ENCODE measurements at places on chromosomes 6 and 20.

- no peak for DNase-seq
Observed at GRCh38 chr6:161143663-161144430, 130.0 kb downstream of the AGPAT4 start.

- DNase-seq: no peak
Observed at GRCh38 chr6:11172501-11173327, 59.8 kb downstream of the NEDD9 start.

DNA sequence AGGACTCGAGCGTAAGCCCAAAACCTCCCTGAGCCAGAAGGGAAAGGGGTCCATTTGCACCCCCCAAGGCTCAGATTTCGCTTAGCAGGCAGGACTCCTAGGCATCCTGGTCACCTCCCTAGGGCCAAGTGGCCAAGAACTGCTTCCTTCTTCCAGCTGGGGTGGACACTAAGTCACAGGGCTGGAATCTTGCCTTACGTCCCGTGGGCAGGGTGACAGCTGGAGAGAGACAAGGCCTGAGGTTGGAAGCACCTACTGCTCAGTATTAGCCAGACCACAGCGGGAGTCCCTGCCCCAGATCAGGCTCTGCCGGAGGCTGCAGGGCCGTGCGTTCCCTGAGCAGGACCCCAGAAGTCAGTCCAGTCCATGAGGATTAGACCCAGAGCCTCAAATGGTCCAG is 19.7 kb downstream of the LAMA5 start:
- DNase-seq: no peak

DNA sequence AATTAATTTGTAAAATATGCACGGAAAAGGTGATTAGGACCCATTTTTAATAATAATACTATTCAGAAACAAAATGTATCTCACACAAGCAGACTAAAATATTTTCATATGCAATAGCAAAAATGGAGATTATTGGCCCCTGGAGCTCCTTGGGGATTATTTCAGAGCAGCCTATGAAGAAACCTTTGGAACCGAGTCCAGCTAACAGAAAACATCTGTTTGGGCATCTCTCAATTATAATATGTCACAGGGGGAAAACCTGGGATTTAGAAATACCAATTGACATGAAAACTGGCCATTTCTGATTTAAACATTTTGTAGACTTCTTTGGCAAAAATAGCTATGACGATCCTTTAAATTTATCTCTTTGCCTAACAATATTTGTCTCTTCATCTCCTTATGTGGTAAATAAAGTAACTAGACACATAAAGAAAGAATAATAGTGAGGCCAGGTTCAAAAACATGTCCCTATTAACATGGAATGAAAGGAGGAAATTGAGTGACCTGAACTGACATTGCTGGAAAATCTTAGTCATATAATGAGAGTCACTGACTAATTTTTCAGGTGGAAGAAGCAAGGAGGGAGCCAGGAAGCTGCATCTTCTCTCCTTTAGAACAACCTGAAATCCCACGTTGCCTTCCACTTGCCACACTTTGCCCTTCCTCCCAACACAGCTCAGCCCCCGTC is 199.0 kb downstream of the SOD2 start:
- DNase-seq: no peak

GRCh38 chr6:53112871-53113270 is 35.8 kb downstream of the GCM1 start:
- peak; percentile 99 for DNase-seq

- no peak for DNase-seq
Observed at GRCh38 chr6:24931296-24931695, 4.5 kb downstream of the RIPOR2 start.

DNA sequence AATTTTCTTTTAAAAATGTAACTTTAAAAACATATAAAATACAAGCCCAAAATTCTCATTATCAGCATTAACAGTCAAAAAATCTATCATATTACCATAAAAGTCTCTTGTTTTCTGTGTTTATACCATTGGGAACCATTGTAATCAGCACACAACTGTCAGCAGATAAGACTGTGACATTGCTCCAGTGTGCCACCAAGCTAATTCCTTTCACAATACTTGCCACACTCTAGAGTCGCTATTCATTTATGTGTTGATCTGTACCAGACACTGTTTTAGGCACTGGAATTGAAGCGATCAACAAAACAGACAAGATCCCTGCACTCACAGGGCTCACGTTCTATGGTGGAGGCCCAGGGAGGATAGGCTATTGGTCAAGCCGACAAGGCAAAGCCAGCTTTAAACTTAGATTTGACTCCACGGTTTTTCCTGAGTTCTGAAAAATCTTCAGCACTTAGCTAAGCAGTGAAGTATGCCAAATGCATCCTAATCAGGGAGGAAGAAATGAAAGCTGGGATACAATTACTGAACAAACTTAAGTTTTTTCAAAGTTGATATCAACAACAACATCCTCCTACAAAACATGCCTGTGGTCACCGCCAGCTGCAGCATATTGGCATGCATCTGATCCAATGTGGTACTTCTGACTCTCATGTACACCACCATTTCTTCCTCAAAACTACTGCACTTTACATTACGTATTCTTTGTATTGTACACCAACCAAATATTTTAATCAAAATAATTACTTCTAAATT is 60.5 kb downstream of the GMDS start:
- DNase-seq: no peak

GRCh38 chr20:4961746-4962145 is 39.6 kb downstream of the SLC23A2 start:
- DNase-seq: no peak

GRCh38 chr6:47254906-47255305 is 54.8 kb downstream of the TNFRSF21 start:
- DNase-seq: no peak

DNA sequence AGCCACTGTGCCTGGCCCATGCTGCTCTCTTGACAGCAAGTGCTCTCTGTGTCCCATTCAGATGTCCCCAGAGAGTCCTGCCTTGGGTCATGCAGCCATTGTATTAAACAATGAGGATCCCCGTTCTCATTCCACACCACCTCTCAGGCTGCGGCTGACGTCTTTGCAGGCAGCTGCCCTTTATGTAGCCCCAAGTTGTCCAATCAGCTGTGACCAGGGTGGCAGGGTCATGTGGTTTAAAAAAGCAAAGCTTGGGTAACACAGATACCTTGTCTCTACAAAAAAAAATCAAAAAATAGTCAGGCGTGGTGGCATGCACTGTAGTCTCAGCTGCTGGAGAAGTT is 13.2 kb downstream of the GCNT2 start:
- DNase-seq: no peak

DNA sequence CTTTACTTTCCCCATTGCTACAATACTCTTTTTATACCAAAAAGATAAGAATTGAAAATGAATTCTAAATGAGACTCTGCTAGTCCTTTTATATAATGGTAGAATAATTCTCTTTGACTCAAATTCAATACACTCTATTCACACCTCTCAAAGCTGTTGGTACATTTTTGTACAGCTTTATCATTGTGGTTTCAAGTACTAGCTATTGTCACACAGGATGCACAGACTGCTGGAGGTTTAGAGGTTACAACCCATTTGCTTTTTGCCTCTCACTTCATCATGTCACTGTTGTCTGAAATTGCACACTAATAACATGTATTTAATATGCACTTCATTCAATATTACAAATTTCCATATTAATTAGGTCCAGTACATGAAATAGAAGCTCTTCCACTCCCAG is 442.2 kb upstream of the ARID1B start:
- no peak for DNase-seq

- DNase-seq: no peak
Observed at GRCh38 chr20:47479506-47479905, 22.2 kb upstream of the NCOA3 start.

- DNase-seq: no peak
Observed at GRCh38 chr6:73743556-73743955, 47.6 kb downstream of the CD109 start.

- DNase-seq: no peak
Observed at GRCh38 chr6:125183391-125183790, 29.8 kb downstream of the TPD52L1 start.

- DNase-seq: no peak
Observed at GRCh38 chr20:32559753-32560380, 25.3 kb downstream of the NOL4L start.

DNA sequence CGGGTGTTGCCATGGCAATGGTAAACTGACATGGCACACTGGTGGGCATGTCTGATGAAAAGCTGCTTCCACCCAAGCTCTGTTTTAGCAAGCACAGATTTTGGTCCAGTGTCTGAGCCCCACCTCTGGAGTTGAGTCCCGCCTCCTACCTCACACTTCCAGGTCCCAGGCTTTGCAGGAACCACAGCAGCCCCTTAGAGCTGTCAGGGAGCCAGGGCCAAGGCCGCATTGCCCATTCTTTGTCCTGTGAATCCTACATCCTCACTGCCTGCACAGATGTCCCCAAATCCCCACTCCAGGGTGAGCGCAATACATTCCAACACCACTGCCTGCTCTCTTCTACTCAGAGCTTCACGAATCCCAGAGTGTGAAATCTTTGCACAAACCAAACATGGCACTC is 292.2 kb downstream of the PREX1 start:
- DNase-seq: no peak

- no peak for DNase-seq
Observed at GRCh38 chr6:125959041-125959440, 2.5 kb downstream of the HINT3 start.

DNA sequence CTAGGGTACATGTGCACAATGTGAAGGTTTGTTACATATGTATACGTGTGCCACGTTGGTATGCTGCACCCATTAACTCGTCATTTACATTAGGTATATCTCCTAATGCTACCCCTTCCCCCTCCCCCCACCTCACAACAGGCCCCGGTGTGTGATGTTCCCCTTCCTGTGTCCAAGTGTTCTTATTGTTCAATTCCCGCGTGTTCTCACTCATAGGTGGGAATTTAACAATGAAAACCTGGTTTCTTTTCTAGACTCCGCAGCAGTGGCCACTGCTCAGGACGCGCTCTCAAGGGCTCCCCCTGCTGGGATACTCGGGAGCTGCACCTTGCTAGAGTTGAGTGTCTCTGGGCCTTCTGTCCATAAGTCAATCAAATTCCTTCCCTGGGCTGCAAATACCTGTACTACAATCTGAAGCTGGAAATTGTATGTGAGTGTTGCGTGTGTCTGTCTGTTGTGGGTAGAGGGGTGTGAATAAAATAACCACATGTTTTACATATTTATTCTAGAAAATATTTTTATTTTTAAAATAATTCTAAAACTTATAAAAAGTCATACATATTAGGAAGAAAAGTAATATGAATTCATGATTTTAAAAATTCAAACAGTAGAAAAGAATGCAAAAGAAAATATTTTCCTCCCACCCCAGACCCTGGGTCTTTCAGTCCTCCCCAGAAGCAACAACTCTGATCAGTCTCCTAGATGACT is 8.2 kb upstream of the CEP250 start:
- peak; percentile 41 for DNase-seq

GRCh38 chr20:11372876-11373790 is 544.6 kb upstream of the BTBD3 start:
- no peak for DNase-seq

GRCh38 chr20:23662276-23662870 is 24.6 kb upstream of the CST3 start:
- no peak for DNase-seq

GRCh38 chr6:11403035-11403601 is 134.4 kb upstream of the TMEM170B start:
- DNase-seq: no peak

DNA sequence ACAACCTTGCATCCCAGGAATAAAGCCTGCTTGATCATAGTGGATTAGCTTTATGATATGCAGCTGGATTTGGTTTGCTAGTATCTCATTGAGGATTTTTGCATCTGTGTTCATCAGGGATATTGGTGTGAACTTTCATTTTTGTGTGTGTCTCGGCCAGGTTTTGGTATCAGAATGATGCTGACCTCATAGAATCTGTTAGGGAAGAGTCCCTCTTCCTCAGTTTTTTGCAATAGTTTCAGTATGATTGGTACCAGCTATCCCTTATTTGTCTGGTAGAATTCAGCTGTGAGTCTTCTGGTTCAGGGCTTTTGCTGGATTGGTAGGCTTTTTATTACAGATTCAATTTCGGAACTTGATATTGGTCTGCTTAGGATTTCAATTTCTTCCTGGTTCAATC is 132.5 kb downstream of the ZFAND3 start:
- DNase-seq: no peak

DNA sequence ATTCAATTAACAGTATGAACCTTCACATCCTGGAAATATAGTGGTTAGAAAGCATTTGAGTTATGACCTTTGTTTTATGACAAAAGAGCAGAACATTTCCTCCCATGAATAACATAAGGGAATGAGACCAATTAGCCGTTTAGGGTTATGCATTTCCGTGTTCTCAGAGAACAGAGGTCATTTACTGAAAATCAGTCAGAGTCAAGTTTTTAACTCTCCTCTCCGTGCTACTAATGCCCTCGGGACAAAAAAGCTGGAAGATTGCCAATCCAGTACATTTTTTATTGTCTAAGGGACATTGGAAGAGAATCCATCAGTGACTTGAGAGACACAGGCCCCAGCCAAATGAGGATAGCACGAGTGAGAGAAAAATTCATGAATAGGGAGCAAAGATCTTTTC is 632.7 kb downstream of the RFPL4B start:
- DNase-seq: no peak

- DNase-seq: no peak
Observed at GRCh38 chr20:22962567-22963439, 72.3 kb upstream of the SSTR4 start.

- DNase-seq: no peak
Observed at GRCh38 chr6:143325379-143326140, 124.9 kb downstream of the ADAT2 start.

GRCh38 chr20:32914031-32914430 is 55.3 kb downstream of the EFCAB8 start:
- no peak for DNase-seq

DNA sequence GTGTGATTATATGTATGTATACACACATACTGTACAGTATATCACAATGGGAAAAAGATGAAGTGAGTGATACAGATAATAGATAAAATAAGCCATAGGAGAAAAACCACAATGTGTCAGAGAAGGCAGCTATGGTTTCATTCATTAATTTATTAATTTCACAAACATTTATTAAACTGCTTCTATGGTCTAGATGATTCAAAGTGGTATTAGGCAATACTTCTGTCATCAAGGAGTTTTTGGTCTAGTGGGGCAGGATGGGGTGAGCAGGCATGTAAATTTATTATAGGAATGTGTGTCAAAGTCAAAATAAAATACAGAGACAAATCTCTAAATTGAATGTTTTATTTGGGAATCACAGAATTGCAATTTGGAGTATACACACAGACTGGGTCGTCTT is 65.2 kb upstream of the ANKEF1 start:
- no peak for DNase-seq

DNA sequence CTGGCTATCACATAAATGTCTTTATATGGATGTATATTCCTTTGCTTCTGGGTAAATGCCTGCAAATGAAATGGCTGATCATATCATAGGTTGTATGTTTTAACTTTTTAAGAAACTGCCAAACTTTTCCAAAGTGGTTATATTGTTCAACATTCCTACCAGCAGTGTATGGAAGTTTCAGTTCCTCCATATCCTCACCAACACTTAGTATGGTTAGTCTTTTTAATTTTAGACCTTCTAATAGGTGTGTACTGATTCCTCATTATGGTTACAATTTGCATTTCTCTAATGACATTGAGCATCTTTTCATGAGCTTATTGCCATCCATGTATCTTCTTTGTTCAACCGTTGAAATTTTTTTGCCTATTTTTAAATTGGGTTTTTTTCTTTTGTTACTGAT is 155.4 kb downstream of the ZFAND3 start:
- no peak for DNase-seq

Data from LNCaP clone FGC (cell line).